Stimulated activated CD8-positive, alpha-beta memory T cell treated with anti-CD3 and anti-CD28 coated beads, Interleukin-4, amount 100 ng/mL, for 48 hours (primary cell): ENCODE measurements at places on chromosomes 3 and 15.

GRCh38 chr15:32757426-32757825 lies 39.6 kb downstream of the GREM1 start:
- DNase-seq: no peak

GRCh38 chr3:131033480-131034080 lies 6.9 kb downstream of the NEK11 start:
- DNase-seq: no peak

DNA sequence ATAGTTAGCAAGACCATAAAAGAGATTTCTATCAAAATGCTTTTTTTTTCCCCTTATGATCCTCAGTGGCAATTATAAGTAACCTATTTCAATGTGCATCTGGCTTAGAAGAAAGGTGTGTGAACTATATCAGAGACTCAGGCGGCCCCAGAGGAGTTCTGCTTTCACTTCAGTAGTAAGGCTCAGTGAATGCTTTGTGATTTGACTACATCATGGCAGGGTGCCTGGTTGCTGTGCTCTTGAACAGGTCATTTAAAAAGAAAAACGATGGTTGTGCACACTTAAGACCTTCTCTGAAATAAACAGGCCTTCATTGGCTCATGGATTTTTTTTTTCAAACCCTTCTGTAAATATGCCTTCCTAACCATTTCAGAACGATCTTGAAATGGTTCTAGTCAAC lies 400.4 kb upstream of the RARB start:
- no peak for DNase-seq

DNA sequence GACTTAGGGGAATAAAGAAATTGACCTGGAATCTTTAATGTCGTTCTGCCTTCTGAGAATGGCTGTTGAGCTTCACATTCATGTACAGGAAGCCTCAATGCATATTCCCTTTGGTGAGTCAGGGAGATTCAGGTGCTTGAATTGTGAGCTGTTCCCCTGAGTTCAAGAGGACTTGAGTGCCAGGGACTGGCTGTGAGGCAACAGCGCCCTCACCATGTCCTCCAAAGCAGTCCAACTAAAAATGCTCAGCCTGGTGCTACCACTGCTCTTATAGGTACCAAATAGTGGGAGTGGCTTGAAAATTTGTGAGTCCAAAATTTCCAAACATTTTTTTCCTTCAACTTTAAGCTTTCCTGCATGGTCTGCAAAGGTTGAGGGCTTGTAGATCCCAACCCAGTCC lies 54.1 kb downstream of the LEO1 start:
- no peak for DNase-seq

DNA sequence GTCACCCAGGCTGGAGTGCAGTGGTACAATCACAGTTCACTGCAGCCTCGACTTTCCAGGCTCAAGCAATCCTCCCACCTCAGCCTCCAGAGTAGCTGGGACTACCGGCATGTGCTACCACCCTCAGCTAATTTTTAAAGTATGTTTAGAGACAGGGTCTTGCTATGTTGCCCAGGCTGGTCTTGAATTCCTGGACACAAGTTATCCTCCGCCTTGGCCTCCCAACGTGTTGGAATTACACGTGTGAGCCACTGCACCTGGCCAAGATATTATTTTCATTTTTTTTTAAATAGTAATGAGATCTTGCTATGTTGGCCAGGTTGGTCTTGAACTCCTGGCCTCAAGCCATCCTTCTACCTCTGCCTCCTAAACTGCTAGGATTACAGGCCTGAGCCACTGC lies 4.4 kb upstream of the MPI start:
- no peak for DNase-seq

DNA sequence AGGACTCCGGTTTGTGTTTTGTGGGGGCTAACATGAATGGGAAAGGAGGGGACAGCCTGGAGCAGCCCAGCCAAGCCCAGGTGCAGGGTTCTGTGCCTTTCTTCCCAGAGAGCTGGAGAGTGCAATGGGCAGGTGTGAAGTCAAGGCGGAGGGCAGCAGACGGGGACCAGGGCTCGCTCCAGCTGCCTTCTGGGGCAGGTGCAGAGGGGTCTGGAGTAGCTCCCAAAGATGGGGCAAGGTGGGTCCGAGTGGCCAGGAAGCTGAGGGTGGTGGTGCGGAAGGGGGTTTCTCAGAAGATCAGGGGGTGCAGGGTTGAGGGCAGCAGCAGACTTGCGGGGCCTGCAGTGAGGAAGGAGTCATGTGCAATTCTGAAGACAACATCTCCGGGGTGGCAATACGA lies 158.9 kb downstream of the NSMCE3 start:
- no peak for DNase-seq

- no peak for DNase-seq
Observed at GRCh38 chr3:30847592-30847991, 46.9 kb downstream of the GADL1 start.
